Liver (tissue), 10 donors: ENCODE measurements at places on chromosomes 1 and 21.

DNA sequence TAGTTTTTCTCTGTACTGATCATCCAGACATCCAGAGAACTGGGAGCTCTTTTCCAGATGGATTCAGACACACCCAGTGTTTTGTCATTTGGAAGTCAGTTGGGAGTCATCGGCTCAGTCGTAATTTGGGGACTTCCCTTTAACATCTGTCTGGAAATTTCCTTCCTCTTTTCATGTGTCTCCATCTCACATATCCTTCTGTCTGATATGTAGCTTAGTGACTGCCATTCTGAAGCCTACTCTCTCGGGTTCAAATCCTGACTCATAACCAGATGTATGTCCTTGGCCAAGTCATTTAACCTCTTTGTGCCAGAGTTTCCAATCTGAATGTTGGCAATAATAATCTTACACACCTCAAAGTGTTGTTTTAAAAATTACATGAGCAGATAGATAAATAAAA, 3.0 kb downstream of the MORC3 start:
- no peak for DNase-seq

DNA sequence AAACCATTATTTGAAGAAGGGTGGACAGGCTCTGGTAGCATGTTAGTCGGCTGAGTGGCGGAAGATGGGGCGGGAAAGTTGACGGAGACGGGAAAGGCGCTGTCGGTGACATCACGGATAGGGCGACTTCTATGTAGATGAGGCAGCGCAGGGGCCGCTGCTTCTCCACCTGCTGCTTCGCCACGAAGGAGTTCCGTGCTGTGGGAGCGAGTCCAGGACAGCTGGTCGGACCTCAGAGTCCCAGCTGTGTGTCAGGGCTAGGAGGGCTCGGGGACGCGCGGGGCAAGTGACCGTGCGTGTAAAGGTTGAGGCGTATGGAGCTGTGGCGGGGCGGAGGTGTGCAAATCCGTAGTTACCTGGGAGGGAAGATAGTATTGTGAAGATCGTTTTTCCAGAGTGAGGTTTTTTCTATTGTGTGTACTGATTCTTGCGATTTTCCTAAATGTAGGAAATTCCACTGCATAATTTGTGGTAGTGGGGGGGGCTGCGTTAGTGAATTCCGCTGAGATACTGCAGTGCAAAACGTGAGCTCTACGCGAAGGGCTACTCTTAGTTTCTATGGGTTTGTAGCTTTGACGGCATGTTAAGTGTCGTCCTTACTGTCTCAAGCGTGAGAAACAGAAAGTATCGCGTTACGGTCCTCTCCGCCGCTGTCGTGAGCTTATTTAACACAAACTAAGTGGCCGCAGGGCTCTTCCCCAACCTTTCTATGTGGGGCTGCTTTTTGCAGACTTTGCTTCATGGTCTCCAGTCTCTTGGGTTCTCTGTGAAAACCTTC, 111.2 kb upstream of the NBPF11 start:
- DNase-seq, result peak; percentile 43

DNA sequence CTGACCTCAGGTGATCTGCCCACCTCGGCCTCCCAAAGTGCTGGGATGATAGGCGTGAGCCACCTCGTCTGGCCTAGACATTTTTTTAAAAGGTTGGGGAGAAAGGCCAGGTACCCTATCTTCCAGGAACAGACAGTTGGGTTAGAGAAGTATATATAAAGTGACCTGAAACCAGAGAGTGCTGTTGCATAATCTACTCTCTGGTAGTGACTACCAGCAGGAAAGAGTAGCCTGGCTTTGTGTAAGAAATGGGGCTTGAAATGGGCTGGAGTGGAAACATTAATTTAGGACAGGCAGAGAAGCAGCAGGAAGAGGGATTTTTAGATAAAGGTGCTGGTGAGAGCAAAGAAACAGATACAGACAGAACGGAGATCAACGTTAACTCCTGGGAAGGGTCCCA, 125.8 kb upstream of the HOOK1 start:
- DNase-seq, result no peak

DNA sequence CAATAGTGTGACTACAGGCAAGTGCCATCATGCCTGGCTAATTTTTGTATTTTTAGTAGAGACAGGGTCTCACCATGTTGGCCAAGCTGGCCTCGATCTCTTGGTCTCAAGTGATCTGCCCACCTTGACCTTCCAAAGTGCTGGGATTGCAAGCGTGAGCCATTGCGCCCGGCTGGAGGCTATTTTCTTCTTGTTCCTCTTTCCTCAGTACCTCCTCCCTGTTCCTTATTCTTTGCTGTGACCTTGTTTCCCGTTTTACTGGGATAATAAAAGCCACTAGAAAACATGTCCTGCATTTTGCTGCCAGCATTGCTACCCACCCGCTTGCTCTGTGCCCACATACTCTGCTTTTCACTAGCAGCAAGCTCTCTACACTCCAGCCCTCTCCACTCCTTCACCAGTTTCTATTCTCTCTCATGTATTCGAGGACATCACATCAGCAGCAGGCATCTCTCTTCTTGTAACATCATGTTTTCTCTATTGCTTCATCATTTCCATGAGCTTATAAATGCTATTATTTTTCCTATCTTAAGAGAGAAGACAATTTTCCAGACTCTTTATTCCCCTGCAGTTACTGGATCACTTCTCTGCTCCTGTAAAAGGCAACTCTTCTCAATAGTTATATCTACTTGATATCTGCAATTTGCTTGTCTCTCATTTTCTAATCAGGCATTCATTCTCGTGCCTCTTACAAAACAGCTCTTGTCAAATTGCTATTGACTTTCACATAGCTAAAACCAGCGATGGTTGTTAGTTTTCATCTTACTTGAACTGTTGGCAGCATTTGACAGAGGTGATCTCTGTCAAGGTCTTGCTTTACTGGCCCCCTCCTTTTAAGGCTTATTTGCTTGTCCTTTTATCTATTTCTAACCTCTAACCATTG, 34.5 kb upstream of the C21orf91 start:
- DNase-seq, result no peak

DNA sequence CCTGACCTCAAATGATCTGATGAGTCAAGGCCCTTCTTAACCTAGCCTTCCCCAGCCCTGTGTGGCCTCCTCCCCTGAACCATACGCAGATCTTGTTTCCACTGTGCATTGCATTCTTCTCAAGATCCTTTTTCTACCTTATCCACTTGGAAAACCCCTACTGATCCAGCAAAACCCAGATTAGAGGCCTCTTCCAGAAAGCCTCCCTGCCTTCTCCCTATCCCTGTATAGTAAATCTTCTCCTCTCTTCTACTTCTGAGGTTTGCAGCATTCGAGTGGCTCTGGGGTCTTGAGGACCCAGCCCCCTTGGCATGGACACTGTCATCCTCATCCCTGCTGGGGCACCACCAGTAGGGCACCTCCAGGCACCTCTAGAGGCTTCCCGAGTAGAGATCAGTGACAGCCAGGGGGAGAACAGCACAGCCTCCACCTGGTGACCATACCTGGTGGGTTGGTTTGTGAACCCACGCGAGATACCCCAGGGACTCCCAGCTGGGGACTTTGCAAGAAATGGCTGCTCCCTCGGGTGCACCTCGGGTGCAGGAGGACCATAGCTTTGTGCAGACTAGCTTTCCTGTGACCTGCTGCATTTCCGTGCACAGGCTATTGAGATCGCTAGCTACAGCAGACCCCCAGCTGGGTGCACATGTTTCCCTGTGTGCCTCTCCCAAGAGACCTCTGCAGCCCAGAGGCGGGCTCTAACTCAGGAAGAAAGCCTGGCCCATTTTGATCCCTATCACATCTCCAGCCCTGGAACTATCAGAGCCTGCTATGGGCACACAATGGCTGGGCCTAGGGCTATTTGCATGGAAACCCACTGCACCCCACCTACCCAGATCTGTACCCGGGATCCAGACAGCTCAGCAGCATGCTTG, 34.2 kb downstream of the MATN1 start:
- DNase-seq, result no peak
